Renal cortex interstitium (tissue), 15 donors: ENCODE measurements at places on chromosomes 11 and 22.

GRCh38 chr11:8201644-8202365 is 33.0 kb upstream of the RIC3 start:
- DNase-seq: no peak

GRCh38 chr11:2133241-2134021 is 5.8 kb downstream of the IGF2 start:
- DNase-seq: no peak

DNA sequence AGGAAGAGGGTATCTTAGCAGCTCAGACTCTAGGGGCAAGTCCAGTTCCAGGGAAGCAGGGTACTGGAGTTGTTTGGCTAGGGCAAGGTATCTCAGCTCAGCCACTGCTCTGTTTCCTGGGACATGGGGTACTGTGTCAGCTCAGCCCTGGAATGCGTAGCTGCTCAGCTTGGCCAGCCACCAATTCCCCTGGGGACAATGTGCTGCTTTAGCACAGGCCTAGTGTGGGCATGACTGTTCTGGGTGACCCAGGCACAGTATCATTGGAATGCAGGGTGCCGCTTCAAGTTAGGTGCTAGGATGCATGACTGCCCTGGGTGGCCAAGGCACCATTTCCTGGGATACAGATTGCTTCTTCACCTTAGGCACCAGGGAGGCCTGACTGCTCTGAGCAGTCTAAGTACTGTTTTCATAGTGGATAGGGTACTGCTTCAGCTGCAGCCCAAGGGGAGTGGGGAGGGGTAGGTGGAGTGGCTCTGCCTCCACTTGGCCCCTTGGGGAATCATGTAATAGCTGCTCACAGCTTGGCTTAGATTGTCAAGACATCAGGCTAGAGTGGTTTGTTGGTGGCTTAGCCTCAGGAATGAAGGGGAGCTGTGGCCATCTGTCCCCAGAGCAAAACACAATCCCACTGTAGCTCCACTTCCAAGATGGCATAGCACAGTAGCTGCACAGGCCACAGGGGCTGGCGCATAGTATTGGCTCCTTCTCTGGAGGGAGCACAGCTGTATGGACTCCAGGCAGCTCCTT is 36.0 kb downstream of the MADD start:
- no peak for DNase-seq

DNA sequence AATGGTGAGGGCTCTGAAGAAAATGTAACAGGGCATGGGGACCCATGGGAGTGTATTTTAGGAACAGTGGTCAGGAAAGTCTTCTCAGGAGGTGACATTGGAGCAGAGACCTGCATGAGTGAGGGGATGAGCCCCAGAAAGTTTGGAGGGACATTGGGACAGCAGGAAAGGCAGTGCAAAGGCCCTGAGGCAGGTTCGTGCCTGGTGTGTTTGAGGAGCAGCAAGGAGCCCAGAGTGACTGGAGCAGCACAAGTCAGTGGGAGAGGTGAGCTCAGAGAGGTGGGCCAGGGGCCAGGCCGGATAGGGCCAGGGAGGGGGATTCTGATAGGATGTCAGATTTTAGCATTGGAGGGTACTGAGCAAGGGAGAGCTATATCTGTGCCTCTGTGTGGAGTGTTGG is 80.0 kb upstream of the CRYBB3 start:
- no peak for DNase-seq

DNA sequence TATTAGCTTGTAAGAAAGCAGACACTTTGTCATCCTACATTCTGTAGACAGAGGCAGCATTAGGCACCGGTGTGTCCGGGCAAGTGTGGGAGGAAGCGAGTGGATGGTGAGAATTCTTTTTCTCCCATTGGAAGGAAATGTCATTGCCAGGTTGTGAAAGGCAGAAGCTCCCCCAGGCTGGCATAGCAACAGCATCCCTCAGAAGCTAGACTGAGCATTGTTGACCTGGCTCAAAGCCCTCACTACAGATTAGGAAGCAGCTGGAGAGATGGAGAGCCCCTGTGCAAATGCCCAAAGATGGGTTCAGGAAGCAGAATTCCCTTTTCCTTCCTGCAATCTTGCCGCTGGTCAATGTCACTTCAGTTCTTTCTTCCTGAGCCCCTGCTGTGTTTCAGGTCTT is 1299.3 kb downstream of the TBC1D22A start:
- DNase-seq: no peak
